T-helper 17 cell (primary cell): ENCODE measurements at places on chromosomes 3 and 15.

GRCh38 chr3:123389628-123389918 is 59.3 kb downstream of the ADCY5 start:
- no peak overlapping the region for H3K4me3 ChIP-seq
- DNase-seq: no peak
- no peak overlapping the region for H3K27ac ChIP-seq

DNA sequence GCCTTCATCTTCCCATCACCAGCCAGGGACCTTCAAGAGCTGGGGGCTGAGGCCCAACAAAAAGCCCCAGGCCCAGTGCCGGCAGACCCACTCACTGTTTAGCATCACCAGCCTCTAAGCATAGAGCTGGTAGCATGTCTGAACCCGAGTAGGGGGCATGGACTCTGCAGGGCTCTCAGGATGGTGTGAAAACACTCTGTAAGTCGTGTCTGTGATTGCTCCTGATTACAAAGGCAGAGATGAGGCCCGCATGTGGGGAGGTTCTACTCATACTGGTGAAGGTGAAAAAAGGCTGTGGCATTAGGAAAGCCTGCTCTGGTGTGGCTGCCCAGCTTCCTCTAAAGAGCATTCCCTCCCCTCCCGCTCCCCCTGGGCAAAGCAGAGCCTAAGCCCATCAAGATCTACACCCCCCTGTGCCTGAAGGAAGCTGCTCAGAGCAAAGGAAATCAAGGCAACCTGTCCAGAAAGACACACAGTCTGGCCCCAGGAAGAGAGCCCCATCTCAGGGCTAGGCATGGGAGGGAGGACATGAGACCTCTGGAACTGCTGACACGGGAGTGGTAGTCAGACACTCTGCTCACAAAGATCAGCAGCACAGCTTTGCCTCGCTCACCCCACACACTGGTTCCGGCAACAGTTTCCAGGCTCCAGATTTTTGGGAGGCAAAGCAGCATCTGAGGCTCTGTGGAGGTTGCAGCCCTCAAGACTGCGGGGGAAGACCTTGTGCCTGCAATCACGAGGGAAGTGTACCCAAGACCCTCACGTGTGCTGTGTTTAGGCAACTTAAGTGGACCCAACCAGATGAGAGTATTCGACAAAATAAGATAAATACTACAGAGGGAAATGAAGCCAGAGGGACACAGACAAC is 36.7 kb downstream of the CCDC12 start:
- peak overlapping the region; percentile 83 for H3K27ac ChIP-seq
- no peak for DNase-seq
- no peak overlapping the region for H3K4me3 ChIP-seq
- no peaks in the 10 kb centered on the region for H3K27me3 ChIP-seq
- peaks cover 51% of the 10 kb centered on the region for H3K4me1 ChIP-seq

DNA sequence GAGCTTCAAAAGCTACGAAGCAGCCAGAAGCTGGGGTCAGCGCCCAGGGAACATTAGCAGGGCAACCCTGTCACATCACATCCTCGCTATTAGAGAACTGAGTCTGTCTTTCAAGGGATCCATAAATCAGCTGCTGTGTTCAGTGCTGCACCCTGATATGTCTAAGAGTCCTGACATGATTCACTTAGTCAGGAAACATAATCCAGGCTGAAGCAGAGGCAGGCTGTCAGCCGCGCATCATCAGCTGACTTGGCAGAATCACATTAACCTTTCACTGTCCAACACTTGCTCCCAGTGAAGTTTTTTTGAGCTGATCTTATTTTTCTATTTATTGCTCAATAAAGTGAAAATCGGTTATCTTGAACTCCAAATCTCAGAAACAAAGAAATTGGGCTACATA is 23.5 kb downstream of the MYH15 start:
- peaks cover 13% of the 10 kb centered on the region for H3K27me3 ChIP-seq
- no peak overlapping the region for H3K27ac ChIP-seq
- H3K4me1 ChIP-seq: peaks cover 7% of the 10 kb centered on the region
- no peak overlapping the region for H3K4me3 ChIP-seq
- DNase-seq: no peak
- peaks cover 5% of the 10 kb centered on the region for H3K36me3 ChIP-seq

- H3K4me1 ChIP-seq: peaks cover 40% of the 10 kb centered on the region
- no peaks in the 10 kb centered on the region for H3K27me3 ChIP-seq
- DNase-seq: no peak
- H3K36me3 ChIP-seq: peaks cover 6% of the 10 kb centered on the region
- H3K4me3 ChIP-seq: no peak overlapping the region
- peak overlapping the region; percentile 4 for H3K27ac ChIP-seq
Observed at GRCh38 chr15:65767895-65768294, 24.2 kb downstream of the DENND4A start.
